ENCODE measurements at places on chromosomes 7 and 10.

GRCh38 chr7:141874787-141875186, 33.5 kb upstream of the PRSS37 start:
- DNase-seq, result no peak

- no peak for DNase-seq
Observed at GRCh38 chr7:147304376-147304775, 1187.8 kb downstream of the CNTNAP2 start.

- no peak for DNase-seq
Observed at GRCh38 chr10:91493313-91493712, 83.2 kb downstream of the HECTD2 start.

DNA sequence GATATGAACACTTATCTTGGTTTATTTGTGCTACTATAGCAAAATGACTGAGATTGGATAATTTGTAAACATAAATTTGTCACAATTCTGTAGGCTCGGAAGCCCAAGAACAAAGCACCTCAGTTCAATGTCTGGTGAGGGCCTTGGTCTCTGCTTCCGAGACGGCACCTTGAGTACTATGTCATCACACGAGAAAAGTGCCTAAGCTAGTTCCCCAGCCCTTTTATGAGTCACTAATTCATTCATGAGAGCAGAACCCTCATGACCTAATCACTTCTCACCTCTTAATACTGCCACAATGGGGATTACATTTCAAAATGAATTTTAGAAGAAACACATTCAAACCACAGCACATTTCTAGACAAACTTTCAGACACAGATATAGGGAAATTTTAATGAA, 52.0 kb upstream of the PRSS1 start:
- DNase-seq, result no peak

- DNase-seq, result no peak
Observed at GRCh38 chr7:151056666-151057505, 811 bp downstream of the CDK5 start.
